Right renal cortex interstitium (tissue), 3 donors: ENCODE measurements at places on chromosomes 7 and 10. TPM values are rescaled to one million over a fixed set of nuclear protein-coding genes. Genes with fewer than 3 reads are reported as not detected.

DNA sequence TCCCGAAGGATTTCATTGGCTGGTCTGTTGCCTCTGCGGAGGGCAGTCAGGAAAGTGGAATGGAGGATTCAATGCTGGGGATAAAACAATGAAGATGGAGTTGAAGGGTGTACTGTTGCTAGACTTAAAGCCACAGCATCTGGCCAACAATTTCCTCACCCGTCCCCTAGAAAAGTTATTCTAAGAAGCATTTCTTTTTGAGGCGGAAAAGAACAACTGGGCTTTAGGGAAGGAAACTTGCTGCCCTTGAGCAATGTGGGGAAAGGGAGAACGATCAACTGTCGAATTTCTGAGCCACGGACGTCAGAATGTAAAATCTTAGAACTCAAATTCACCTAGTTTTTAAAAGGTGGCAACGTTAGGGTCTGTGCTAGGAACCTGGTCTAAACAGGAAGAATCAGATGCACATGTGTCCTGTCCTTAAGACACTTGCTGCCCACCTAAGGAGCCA, 664 bp downstream of the FMC1 start:
- no peak for DNase-seq

GRCh38 chr10:103732339-103733044, 122.9 kb downstream of the SH3PXD2A start:
- DNase-seq = no peak

DNA sequence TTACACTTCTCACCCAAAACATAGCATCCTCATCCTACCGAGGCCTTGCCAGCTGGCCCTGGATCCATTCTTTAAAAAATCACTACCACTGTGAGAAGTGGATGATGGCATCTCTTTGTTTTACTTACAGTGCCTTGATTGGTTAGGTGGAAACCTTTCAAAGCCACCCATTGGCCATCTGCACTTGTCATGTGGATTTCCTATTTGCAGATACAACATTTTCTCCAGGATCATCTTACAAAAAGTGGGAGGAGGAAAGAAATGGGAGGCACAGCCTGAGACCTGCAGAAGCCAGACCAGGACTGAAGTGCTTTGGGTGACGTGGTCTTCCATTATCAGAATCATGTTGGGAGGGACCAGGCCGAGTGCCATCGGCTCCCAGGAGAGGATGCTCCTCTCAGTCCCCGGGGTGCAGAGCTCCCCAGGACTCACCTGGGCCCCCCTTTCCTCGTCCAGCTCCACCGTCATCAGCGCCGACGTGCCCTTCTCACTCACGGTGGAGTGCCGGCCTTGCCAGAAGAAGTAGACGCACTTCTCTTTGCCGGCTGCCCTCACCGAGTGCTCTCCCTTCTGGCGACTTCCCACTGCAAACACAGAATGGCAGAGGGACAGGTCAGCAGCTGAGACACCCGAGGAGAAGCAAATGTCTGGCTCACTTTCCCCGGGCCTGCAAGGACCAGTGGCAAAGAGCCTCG, 161.2 kb downstream of the SVIL start:
- DNase-seq = no peak

DNA sequence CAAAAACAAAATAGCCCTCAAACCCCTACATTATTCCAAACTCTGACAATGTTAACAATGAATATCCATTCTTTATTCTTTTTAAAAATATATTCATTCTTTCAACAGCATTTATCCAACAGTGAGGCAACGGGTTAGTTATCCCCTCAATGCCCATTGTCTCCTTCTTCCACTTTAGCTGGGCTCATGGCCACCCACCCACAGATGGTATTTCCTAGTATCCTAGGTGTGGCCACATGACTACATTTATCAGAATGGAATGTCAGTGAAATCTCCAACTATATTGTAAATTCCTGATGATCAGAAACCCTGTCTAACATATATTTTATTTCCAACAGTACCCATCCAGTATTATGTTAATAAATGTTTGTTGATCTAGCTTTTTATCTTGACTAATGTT, 13.6 kb downstream of the HOXA1 start:
- DNase-seq = no peak

DNA sequence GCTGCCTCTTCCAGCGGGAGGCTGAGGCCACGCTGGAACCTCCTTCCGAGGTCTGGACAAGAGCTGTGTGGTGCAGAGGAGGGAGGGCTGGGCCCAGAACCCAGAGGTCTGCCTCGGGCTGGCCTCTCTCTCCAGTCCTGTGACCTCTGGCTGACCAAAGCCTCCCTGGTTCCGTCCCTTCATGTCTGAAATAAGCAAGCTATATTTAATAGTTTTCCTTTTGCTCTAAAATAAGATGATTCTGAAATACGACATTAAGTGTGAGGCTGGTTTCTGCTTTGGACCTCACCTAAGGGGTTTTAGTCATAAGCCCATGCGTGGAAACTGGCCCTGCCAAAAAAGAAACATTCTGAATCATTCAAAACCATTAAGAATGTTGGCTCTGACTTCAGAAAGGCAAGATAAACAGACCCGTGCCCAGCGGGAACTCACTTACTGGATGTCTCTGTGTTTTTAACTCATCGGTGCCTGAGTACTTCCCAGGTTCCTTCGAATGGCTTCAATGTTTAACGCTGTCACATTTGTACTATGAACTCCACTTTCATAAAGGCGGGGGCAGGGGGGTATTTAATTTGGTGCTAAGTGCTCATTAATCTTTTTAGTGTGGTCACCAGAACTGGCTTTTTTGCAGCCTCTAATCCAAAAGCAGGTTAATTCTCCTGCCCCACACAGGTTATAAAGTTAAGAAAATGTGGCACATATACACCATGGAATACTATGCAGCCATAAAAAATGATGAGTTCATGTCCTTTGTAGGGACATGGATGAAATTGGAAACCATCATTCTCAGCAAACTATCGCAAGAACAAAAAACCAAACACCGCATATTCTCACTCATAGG, 157.5 kb upstream of the KLF14 start:
- no peak for DNase-seq

DNA sequence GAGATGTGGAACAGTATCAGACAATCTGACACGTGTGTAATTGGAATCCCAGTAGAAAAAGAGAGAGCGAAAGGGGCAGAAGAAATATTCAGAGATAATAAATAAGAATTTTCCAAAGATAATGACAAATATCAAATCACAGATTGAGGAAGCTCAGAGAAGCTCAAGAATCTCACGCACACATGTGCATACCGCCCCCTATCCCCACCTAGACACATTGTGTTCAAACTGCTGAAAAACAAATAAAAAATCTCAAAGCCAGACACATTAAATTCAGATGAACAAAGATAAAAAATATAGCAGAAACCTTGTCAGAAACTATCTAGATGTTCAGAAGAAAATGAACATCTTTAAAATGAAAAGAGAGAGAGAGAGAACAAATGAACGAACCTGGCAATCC, 17.2 kb downstream of the SFR1 start:
- DNase-seq = no peak

GRCh38 chr10:71393841-71394475, 2.8 kb upstream of the CDH23 start:
- DNase-seq = no peak

KIF11 gene
- polyA plus RNA-seq = 36.9 TPM

GJD4 gene
- polyA plus RNA-seq = 0.11 TPM

ADCY1 gene
- polyA plus RNA-seq = 2.8 TPM

C10orf71 gene
- polyA plus RNA-seq = 0.19 TPM

ZNF853 gene
- polyA plus RNA-seq = 16.3 TPM
